ENCODE measurements at places on chromosomes 16 and 17. TPM values are rescaled to one million over a fixed set of nuclear protein-coding genes. Genes with fewer than 3 reads are reported as not detected.

FOXC2 gene
- 1.4 TPM for total RNA-seq

SEPTIN1 gene
- 0.82 TPM for total RNA-seq

CEP295NL gene
- 0.46 TPM for total RNA-seq

LRRC46 gene
- total RNA-seq = 0.42 TPM

ITGB3 gene
- 4.7 TPM for total RNA-seq

TNFRSF13B gene
- total RNA-seq = not detected

FBXW10B gene
- not detected for total RNA-seq

HID1 gene
- total RNA-seq = 9.8 TPM

ZNF688 gene
- total RNA-seq = 12.4 TPM

DNA sequence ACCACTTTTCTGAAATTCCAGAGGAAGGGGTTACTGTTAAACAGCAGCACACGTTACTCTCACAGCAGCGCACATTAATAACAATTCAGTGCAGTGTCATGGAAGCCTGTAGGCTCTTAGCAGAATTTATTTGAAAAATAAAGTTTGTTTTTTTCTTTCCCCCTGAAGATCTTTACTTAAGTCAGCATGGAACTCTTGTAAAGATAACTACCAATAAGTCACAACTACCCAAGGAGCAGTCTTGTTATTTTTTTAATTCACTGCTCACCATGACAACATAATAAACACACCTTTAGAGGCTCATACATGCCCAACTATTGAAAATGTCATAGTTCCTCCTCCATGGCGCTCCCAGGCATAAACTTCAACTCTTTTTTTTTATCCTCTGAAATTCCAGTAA lies 31.8 kb upstream of the PSMD7 start:
- DNase-seq = no peak
- H3K4me1 ChIP-seq = no peaks in the 10 kb centered on the region
- no peak overlapping the region for H3K4me3 ChIP-seq

- no peaks in the 10 kb centered on the region for H3K36me3 ChIP-seq
- no peak overlapping the region for H3K4me3 ChIP-seq
- H3K27me3 ChIP-seq = no peaks in the 10 kb centered on the region
- no peak for DNase-seq
- no peaks in the 10 kb centered on the region for H3K4me1 ChIP-seq
Measured at GRCh38 chr16:86709902-86710601, 131.7 kb downstream of the FOXL1 start.

- no peaks in the 10 kb centered on the region for H3K27me3 ChIP-seq
- no peaks in the 10 kb centered on the region for H3K36me3 ChIP-seq
- no peak overlapping the region for H3K27ac ChIP-seq
- H3K4me1 ChIP-seq = no peaks in the 10 kb centered on the region
Measured at GRCh38 chr17:64200080-64201032, 62.7 kb downstream of the TEX2 start.

DNA sequence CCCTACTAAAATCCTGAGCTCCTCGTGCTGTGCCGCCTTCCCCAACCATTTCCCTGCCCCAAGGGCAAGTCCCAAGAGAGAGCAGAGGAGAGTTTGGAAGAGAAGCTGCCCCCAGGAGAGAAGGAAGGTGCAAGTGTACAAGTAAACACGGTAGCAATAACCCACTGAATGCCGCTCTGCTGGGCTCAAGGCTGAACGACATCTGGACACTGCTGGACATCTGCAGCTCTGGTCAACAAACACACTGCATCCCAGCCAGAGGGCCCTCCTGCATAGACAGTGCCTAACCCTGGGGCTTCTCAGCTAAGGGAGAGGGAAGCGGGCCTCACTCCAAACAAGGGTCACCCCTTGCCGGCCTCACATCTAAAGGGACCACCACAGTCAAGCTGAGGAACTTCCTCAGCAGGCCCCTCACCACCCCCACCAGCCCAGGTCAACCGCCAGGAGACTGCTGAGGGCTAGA lies 12.7 kb downstream of the JUP start:
- peak; percentile 58 for DNase-seq
- H3K4me1 ChIP-seq = peaks cover 51% of the 10 kb centered on the region
- no peak overlapping the region for H3K4me3 ChIP-seq
- no peaks in the 10 kb centered on the region for H3K27me3 ChIP-seq

- no peaks in the 10 kb centered on the region for H3K36me3 ChIP-seq
- DNase-seq = no peak
- H3K4me3 ChIP-seq = no peak overlapping the region
- no peak overlapping the region for H3K27ac ChIP-seq
- no peaks in the 10 kb centered on the region for H3K27me3 ChIP-seq
Measured at GRCh38 chr17:66661411-66662256, 173.3 kb upstream of the CACNG5 start.

DNA sequence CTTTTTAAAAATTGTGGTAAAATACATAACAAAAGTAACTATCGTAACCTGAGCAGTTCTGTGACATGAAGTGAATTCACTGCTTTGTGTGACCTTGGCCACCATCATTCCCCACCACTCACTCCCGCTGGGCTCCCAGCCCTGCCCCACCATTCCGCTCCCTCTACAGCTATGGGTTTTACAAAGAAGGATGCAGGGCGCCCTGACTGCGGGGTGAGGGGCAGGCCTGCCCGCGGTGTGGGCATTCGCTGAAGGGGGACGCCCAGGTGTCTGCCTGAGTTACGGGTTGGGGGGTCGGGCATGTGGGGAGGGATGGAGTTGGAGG lies at the start of gene CEMP1:
Gene CEMP1 (minus strand): TSS at position 38 of the 325 bp plus-strand sequence. CDS start 335 bp downstream, outside the sequence.
- no peaks in the 10 kb centered on the region for H3K27me3 ChIP-seq
- DNase-seq = no peak
- no peaks in the 10 kb centered on the region for H3K36me3 ChIP-seq
- peak within 1 kb of the TSS; percentile 69 for H3K4me3 ChIP-seq

DNA sequence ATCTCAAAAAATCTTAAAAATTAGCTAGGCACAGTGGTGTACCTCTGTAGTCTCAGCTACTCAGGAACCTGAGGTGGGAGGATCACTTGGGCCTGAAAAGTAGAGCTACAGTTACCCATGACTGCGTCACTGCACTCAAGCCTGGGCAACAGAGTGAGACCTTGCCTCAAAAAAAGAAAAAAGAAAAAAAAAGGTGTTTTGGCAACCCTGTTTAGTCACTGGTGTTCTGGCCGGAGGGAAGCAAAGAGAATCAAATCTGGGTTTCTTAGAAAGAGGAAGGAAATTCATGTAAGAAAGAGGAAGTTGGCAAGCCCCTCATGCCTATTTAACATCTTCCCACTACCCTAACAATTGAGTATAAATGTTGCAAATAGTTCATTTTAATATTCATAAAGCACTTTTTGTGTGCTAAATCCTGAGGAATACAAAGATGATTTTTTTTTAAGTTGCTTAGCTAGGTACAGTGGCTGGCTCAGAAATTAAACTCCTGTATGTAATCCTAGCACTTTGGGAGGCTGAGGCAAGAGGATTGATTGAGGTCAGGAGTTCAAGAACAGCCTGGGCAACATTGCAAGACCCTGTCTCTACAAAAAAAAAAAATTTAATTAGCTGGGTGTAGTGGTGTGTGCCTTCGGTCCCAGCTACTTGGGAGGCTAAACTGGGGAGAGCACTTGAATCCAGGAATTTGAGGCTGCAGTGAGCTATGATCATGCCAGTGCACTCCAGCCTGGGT lies 6.5 kb upstream of the USP32 start:
- H3K27ac ChIP-seq = no peak overlapping the region
- no peak for DNase-seq
- no peaks in the 10 kb centered on the region for H3K4me1 ChIP-seq
- H3K36me3 ChIP-seq = no peaks in the 10 kb centered on the region

DNA sequence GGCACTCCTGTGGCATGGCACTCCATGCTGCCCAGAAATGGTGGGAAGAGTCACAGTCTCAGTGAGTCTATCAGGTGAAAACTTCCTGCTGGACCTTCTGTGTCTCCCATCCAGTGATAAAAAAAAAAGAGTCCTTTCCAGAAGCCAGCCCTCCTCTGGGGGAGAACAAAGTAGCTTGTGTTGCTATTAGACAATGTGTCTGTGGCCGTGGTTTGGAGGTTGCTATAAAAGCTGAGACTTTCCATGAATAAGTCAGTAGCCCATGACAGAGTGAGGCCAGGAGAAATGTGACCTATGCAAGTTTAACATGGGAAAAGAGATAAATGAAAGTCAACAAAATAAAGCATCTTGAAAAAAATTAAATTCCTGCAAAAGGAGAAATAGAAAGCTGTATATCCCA lies 250.7 kb upstream of the MON1B start:
- no peaks in the 10 kb centered on the region for H3K36me3 ChIP-seq
- no peaks in the 10 kb centered on the region for H3K27me3 ChIP-seq
- no peaks in the 10 kb centered on the region for H3K4me1 ChIP-seq
- H3K27ac ChIP-seq = no peak overlapping the region

- peak; percentile 35 for DNase-seq
- H3K4me1 ChIP-seq = no peaks in the 10 kb centered on the region
- H3K36me3 ChIP-seq = no peaks in the 10 kb centered on the region
Measured at GRCh38 chr16:8878523-8878911, 3.6 kb upstream of the LITAFD start.

DNA sequence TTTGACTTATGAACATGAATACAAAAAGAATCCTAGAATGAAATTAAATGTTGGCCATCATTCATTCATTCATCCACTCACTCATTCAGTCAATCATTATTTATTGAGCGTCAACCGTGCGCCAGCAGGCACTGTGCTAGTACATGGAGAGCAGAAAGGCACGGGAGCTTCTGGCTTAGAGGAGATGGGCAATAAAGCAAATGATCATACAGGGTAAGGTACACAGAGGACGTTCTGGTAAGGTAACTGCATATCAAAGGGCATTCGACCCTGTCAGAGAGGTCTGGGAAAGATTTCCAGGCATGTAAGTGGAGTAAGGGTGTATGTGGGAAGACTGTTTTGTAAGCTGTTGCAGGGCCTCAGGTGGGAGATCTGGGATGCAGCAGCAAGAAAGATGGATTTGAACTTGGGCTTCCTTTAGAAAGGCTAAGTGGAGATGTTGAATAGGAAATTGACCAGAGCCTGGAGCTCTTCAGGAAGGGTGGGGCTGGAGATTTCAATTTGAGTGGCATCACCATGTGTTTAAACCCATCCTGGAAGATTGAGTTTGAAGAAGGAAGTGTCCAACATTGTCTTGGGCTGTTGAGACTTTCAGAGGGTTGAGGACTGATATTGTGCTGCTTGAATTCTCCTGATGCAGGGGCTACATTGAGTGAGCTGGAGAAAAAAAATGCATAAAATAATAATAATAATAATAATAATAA lies 2.8 kb upstream of the MSI2 start:
- H3K4me1 ChIP-seq = peaks cover 3% of the 10 kb centered on the region
- no peaks in the 10 kb centered on the region for H3K27me3 ChIP-seq
- DNase-seq = no peak
- no peaks in the 10 kb centered on the region for H3K36me3 ChIP-seq
- peak overlapping the region; percentile 99 for H3K27ac ChIP-seq
- no peak overlapping the region for H3K4me3 ChIP-seq

DNA sequence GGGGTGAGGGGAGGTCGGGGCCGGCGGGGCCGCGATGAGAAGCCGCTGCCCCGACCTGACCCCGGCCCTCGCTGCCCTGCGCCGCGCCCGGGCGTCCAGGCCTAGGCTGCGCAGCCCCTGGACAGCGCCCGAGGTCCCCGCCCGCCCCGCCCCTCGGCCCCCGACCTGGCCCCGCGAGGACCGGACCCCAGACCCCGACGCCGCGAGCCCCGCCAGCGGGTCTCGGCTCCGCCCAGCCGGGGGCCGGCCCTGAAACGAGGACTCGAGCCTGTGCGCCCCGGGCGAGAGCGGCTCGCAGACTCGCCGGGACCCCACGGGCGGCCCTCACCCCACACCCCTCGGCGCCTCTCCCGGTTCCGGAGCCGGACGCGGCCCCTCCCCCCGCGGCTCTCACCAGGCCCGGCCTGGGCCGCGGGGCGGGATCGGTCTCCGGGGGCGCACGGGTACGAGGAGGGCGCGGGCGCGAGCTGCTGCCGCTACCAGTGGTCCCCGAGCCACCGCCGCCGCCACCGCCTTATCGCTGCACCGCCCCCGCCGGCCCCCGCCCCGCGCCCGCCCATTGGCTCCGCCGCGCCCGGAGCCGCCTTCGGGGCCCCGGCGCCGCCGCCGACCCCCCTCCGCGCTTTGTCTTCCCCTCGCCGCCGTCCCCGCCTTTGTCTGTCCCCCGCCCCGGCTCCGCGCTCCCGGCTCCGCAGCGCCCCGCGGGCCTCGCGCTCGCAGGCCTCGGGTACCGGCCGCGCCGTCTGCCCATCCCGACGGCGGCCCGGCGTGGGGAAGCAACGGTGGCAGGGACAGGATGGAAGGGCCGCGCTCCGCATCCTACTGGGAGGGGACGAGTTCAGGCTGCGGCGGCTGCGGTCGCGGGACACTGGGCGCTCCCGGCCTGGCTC lies at the start of gene LIMD2:
Gene LIMD2 (minus strand): TSS at position 488 of the 890 bp plus-strand sequence. CDS start 827 bp downstream, outside the sequence.
- DNase-seq = peak; percentile 76
- H3K27me3 ChIP-seq = no peaks in the 10 kb centered on the region
- H3K27ac ChIP-seq = peak within 1 kb of the TSS; percentile 79
- H3K4me1 ChIP-seq = peaks cover 26% of the 10 kb centered on the region

DNA sequence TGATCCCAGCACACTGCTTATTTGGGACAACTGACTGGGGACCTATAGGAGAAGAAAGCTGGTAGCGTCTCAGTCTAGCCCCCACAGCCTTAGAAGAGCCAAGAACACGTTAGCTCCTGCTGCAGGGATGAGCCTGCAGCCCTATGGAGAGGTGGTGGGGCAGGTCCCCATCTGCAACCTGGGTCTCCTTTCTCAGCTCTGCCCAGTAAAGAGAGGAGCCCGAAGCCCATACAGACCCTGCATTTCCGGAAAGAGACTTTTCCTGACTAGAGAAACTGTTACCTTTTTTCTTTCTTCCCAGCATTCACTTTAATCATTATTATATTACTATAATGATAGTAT lies 788 bp downstream of the METTL22 start:
- peak overlapping the region; percentile 88 for H3K27ac ChIP-seq
- peaks cover 21% of the 10 kb centered on the region for H3K4me1 ChIP-seq
- peak overlapping the region; percentile 81 for H3K4me3 ChIP-seq
- H3K27me3 ChIP-seq = no peaks in the 10 kb centered on the region

GRCh38 chr17:8706431-8706830 lies 38.2 kb downstream of the CCDC42 start:
- H3K4me1 ChIP-seq = peaks cover 2% of the 10 kb centered on the region
- DNase-seq = no peak
- no peaks in the 10 kb centered on the region for H3K36me3 ChIP-seq
- no peak overlapping the region for H3K4me3 ChIP-seq

DNA sequence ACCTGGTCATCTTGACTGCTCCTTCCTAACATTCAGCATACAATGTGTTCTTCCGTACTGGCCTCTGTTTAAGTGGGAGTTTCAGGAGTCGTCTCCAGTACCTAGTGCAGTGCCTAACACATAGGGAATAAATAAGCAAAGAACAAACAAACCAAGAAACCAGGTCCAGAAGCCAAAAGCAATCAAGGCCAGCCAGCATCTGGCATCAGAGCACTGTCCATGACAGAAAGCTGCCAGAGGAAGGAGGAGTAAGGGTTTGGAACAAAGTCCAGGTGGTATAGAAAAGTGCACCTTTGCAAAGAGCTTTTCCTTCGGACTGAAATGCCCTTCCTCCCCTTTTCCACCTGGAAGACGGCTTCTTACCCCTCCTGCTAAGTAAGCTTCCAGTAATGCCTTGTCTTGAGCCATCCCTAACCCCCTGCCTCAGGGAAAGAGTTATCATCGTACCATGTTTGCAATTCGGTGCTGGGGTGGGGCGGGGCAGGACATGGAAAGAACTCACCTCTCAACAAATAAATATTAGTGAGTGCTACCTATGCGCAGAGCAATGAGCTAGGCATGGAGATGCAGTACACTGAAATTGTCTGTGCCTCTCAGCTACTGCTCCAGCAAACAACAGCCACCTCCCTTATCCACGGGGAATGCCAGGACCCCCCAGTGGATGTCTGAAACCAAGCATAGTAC lies 47.6 kb downstream of the C17orf67 start:
- H3K36me3 ChIP-seq = no peaks in the 10 kb centered on the region
- no peaks in the 10 kb centered on the region for H3K27me3 ChIP-seq

GRCh38 chr16:70508752-70509151 lies 14.6 kb downstream of the COG4 start:
- no peak overlapping the region for H3K4me3 ChIP-seq
- H3K4me1 ChIP-seq = no peaks in the 10 kb centered on the region
- H3K27ac ChIP-seq = no peak overlapping the region
- H3K27me3 ChIP-seq = no peaks in the 10 kb centered on the region
- H3K36me3 ChIP-seq = peaks cover 94% of the 10 kb centered on the region
